ENCODE measurements at places on chromosomes 12 and 14. TPM values are rescaled to one million over a fixed set of nuclear protein-coding genes. Genes with fewer than 3 reads are reported as not detected.
A peak's percentile ranks its signal among the peaks of the same experiment; 100 is the strongest.

GRCh38 chr14:99203080-99203479 is 68.9 kb downstream of the BCL11B start:
- H3K27ac ChIP-seq: peak overlapping the region; percentile 69
- no peak for DNase-seq
- peaks cover 10% of the 10 kb centered on the region for H3K36me3 ChIP-seq
- peaks cover 23% of the 10 kb centered on the region for H3K4me1 ChIP-seq

GRCh38 chr14:103685276-103686211 is 29.7 kb downstream of the XRCC3 start:
- peaks cover 15% of the 10 kb centered on the region for H3K36me3 ChIP-seq
- no peak overlapping the region for H3K4me3 ChIP-seq
- H3K4me1 ChIP-seq: no peaks in the 10 kb centered on the region
- DNase-seq: no peak
- H3K27ac ChIP-seq: no peak overlapping the region
- no peaks in the 10 kb centered on the region for H3K27me3 ChIP-seq

GRCh38 chr12:57571926-57572762 is 18.8 kb upstream of the PIP4K2C start:
- H3K4me1 ChIP-seq: no peaks in the 10 kb centered on the region
- no peak for DNase-seq
- no peaks in the 10 kb centered on the region for H3K36me3 ChIP-seq

Gene COX8C
- total RNA-seq: not detected

- DNase-seq: no peak
- H3K36me3 ChIP-seq: no peaks in the 10 kb centered on the region
- peaks cover 34% of the 10 kb centered on the region for H3K27me3 ChIP-seq
- H3K4me1 ChIP-seq: no peaks in the 10 kb centered on the region
- no peak overlapping the region for H3K4me3 ChIP-seq
Measured at GRCh38 chr14:69543341-69544115, 31.1 kb downstream of the CCDC177 start.

Gene CD4
- total RNA-seq: 0.64 TPM

Gene ZDHHC22
- total RNA-seq: 0.24 TPM

Gene EXOC3L4
- 4.1 TPM for total RNA-seq

DNA sequence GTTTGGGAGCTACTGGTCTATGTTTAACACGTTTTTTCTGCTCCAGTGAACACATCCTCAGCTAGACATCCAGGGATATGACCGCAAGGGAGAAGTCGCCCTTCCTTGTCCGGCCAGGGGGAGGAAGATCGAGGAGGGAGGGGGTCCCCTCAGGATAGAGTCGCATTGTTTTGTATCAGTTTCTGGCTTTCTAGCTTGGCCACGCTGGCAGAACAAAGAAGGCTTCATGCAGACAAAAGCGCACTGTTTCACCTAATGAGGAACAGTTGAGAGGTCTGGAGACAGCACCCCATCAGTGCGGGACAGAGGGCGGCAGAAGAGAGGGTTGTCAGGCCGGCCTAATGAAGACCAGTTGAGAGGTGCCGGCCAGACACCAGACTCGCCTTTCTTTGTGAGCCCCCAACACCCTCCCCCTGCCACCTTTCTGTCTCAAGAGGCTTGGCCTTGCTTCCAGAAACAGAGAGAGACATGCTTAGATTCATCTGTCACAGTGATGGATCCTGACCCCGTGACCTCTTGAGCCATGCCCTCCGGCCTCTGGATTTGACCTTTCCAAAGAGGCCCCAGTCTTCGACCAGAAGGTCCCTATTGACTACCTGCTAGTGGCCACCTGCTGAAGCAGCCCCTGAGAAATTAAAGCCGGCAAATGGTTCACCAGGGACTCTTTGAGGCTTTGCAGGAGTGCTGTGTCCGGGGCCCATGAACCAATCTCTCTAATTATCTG is 254.7 kb upstream of the TBX3 start:
- DNase-seq: no peak
- H3K27me3 ChIP-seq: no peaks in the 10 kb centered on the region
- H3K36me3 ChIP-seq: peaks cover 3% of the 10 kb centered on the region
- H3K4me3 ChIP-seq: no peak overlapping the region

Gene PZP
- total RNA-seq: 0.12 TPM

GRCh38 chr12:41459111-41459905 is 271.2 kb downstream of the PDZRN4 start:
- peaks cover 23% of the 10 kb centered on the region for H3K27me3 ChIP-seq
- DNase-seq: no peak
- no peak overlapping the region for H3K27ac ChIP-seq
- no peaks in the 10 kb centered on the region for H3K36me3 ChIP-seq

- no peaks in the 10 kb centered on the region for H3K4me1 ChIP-seq
- no peak for DNase-seq
- H3K27me3 ChIP-seq: no peaks in the 10 kb centered on the region
- no peak overlapping the region for H3K27ac ChIP-seq
Measured at GRCh38 chr14:90905531-90905930, 89.3 kb upstream of the TTC7B start.

Gene INHBC
- not detected for total RNA-seq

Gene SLC25A47
- total RNA-seq: not detected

DNA sequence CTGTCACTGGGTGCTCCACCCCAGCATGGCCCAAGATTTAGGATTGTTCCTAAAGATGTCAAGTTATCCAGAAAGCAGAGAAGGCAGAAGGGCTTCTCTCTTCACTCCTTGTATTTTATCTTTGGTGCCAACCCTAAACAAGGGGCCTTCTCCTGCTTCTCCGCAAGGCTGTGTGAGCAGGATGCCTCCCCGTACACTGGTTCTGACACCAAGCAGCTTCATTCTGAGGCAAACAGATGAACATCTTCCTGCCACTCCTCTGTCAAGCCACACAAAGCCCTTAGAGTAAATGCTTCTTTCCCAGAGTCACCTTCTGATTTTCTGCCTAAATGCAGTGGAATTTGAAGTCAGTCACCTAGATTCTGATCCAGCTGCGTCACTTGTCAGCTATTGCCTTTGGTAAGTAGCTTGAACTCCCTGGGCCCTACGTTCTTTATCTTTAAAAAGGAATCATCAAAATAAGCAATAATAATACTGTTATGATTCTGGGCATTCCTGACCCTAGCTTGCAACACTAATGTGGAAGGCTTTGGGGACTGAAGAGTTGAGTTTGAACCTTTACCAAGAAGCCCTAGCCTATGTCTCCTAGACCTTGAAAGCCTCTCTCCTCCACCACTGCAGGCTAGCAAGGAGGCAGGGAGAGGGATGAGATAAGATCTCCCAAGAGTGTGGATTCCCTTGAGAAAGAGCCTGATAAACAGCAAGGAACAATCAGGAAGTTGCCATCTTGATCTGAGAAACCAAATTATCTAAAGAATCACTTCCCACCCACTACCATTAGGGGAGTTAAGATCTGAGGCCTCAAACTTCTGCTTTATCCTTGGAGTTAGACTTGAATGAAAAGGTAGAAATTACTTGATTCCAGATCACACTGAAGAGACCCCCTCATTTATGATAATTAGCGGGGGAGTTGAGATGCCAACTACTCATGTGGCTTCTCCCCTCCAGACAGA is 5.7 kb downstream of the KRT73 start:
- no peaks in the 10 kb centered on the region for H3K4me1 ChIP-seq
- peaks cover 47% of the 10 kb centered on the region for H3K27me3 ChIP-seq
- peak; percentile 10 for DNase-seq
- H3K27ac ChIP-seq: no peak overlapping the region

DNA sequence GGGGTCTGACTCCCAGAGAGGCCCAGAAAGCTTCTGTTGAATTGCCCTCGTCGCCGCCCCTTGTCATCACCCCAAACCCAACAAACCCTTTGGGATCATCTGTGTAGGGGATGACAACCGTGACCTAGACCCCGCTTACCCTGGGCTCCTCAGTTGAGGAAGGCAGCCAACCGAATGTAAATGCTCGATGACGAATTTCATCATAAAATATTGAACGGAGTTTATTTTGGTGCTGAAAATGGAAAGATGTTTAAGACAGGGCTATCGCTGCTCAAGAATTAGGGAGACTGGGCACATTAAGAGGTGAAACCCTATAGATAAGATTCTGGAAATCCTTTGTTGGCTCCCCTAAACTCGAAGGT is 512 bp downstream of the ACTR10 start:
- H3K4me3 ChIP-seq: peak overlapping the region; percentile 95
- peak overlapping the region; percentile 93 for H3K27ac ChIP-seq
- H3K36me3 ChIP-seq: peaks cover 8% of the 10 kb centered on the region
- peaks cover 17% of the 10 kb centered on the region for H3K4me1 ChIP-seq
- H3K27me3 ChIP-seq: peaks cover 5% of the 10 kb centered on the region

Gene GLT1D1
- 2.6 TPM for total RNA-seq

DNA sequence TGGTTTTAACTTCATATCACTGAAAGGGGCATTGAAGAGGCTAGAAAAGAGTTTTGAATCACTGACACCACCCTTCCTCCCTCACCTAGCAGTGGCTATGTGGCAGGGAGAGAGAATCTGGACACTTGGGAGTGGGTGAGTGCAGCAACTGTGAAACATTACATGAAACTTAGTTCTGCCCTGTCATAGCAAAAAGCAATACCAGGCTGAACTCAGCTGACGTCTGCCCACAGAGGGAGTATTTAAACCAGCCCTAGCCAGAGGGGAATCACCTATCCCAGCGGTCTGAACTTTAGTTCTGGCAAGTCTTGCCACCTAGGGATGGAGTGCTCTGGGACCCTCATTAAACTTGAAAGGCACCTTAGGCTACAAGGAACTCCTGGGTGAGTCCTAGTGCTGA is 20.7 kb upstream of the UNC79 start:
- no peaks in the 10 kb centered on the region for H3K27me3 ChIP-seq
- H3K27ac ChIP-seq: no peak overlapping the region
- no peak overlapping the region for H3K4me3 ChIP-seq
- H3K4me1 ChIP-seq: no peaks in the 10 kb centered on the region
- no peak for DNase-seq
- no peaks in the 10 kb centered on the region for H3K36me3 ChIP-seq

Gene LRTM2
- total RNA-seq: 0.95 TPM

DNA sequence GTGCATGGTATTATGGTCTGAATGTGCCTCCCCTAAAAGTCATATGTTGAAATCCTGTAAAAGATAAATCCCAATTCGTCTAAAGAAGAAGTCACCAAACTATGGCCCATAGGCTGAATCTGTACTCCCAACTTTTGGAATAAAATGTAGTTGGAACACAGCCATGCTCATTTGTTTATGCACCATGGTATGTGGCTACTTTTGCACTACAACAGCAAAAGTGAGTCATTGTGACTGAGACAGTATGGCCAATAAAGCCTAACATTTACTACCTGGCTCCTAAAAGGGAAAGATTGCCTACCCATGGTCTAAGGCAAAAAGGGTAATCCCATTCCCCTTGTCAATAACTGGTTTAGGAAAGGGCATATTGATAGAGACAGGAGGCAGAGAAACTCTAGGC is 101.8 kb downstream of the LRIG3 start:
- peaks cover 5% of the 10 kb centered on the region for H3K27me3 ChIP-seq
- H3K36me3 ChIP-seq: no peaks in the 10 kb centered on the region
- no peak overlapping the region for H3K4me3 ChIP-seq
- no peak overlapping the region for H3K27ac ChIP-seq

GRCh38 chr14:73773441-73774240 is 59.5 kb upstream of the PNMA1 start:
- DNase-seq: no peak
- H3K36me3 ChIP-seq: peaks cover 7% of the 10 kb centered on the region
- no peak overlapping the region for H3K4me3 ChIP-seq
- no peaks in the 10 kb centered on the region for H3K27me3 ChIP-seq
- peaks cover 61% of the 10 kb centered on the region for H3K4me1 ChIP-seq

GRCh38 chr14:67941456-67942018 is 122.0 kb downstream of the RAD51B start:
- H3K27me3 ChIP-seq: no peaks in the 10 kb centered on the region
- no peaks in the 10 kb centered on the region for H3K36me3 ChIP-seq
- peaks cover 56% of the 10 kb centered on the region for H3K4me1 ChIP-seq
- peak overlapping the region; percentile 87 for H3K27ac ChIP-seq
- H3K4me3 ChIP-seq: peak overlapping the region; percentile 61

DNA sequence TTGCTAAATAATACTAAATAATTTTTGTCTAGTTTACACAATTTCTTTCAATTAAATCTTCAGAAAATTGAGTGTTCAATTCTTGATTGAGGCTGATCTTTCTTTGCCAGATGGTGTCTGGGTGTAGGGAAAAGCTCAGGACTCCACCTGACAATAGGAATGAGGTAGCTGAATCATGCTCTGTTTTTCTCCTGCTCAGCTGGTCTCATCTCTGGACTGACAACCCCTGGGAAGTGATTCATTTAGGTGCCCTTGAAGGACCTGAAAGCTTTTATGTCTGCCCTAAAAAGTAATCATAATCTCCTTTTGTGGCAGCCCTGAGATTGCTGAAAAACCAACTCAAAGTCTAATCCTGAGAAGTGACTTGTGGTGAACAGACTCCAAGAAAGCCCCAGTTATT is 255.4 kb downstream of the ETNK1 start:
- no peak overlapping the region for H3K27ac ChIP-seq
- H3K27me3 ChIP-seq: no peaks in the 10 kb centered on the region
- H3K36me3 ChIP-seq: no peaks in the 10 kb centered on the region
- H3K4me1 ChIP-seq: no peaks in the 10 kb centered on the region
- DNase-seq: no peak

GRCh38 chr12:42809226-42809625 is 219.7 kb upstream of the PRICKLE1 start:
- H3K4me1 ChIP-seq: peaks cover 12% of the 10 kb centered on the region
- DNase-seq: no peak
- no peak overlapping the region for H3K4me3 ChIP-seq
- no peaks in the 10 kb centered on the region for H3K27me3 ChIP-seq
- no peak overlapping the region for H3K27ac ChIP-seq
- H3K36me3 ChIP-seq: no peaks in the 10 kb centered on the region

GRCh38 chr12:132114667-132115066 is 29.5 kb downstream of the DDX51 start:
- no peaks in the 10 kb centered on the region for H3K27me3 ChIP-seq
- peaks cover 8% of the 10 kb centered on the region for H3K36me3 ChIP-seq
- no peaks in the 10 kb centered on the region for H3K4me1 ChIP-seq

DNA sequence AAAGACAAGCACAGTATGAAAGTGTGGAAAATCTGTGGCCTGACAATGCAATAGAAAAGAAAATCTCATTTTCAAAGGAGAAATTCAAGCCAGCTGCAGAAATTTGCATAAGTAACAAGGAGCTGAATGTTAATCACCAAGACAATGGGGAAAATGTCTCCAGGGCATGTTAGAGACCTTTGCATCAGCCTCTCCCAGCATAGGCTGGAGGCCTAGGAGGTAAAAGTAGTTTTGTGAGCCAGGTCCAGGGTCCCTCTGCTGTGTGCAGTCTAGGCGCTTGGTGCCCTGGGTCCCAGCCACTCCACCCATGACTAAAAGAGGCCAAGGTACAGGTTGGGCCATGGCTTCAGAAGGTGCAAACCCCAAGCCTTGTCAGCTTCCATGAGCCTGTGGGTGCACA is 58.3 kb downstream of the TESPA1 start:
- H3K4me1 ChIP-seq: no peaks in the 10 kb centered on the region
- no peak for DNase-seq
- no peaks in the 10 kb centered on the region for H3K27me3 ChIP-seq
- no peak overlapping the region for H3K27ac ChIP-seq
- H3K36me3 ChIP-seq: no peaks in the 10 kb centered on the region

DNA sequence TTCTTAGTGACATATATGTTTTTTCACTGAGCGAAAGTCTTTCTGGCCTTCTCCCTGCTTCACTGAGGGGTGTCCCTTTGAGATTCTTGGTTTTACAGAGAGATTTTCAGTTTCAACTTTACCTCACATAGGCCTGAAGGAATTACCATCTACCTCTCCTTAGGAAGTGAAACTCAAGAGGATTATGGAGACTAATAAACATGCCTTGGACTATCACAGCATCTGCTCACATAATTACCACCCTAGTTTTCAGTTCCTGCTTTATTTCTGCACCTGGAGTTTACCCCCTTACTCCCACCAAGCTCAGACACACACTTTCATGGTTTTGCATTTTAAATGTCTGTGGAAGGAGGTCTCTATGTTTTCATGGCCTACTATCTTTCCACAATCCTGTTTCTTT is 118.3 kb upstream of the SCAF11 start:
- no peaks in the 10 kb centered on the region for H3K4me1 ChIP-seq
- H3K27ac ChIP-seq: no peak overlapping the region
- H3K4me3 ChIP-seq: no peak overlapping the region
